Tibial nerve (tissue), 4 donors: ENCODE measurements at places on chromosomes 4 and X.

GRCh38 chr4:38144031-38144430, 183.8 kb downstream of the PTTG2 start:
- H3K27me3 ChIP-seq = no peaks in the 10 kb centered on the region
- H3K36me3 ChIP-seq = no peaks in the 10 kb centered on the region
- H3K27ac ChIP-seq = no peak overlapping the region
- no peak for DNase-seq
- no peaks in the 10 kb centered on the region for H3K4me1 ChIP-seq

DNA sequence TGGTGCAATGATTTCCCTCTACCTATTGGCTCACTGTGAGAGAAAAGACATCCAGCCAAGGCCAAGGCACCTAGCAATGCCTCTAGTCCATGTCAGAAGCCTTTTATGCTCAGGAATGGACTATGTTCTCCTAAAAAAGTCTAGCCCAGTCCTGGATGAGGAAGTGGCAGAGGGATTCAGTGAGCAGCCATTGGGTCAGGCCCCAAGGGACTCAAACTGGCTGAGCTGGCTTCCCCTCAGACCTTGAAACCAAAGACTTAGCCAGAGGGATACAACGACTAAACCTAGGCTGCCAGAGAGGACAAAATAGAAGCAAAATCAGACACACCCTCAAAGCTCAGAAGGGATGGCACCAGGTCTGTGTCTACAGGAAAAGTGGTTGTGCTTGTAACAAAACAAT, 49.1 kb downstream of the ARHGEF9 start:
- no peak overlapping the region for H3K4me3 ChIP-seq
- H3K27me3 ChIP-seq = no peaks in the 10 kb centered on the region
- no peaks in the 10 kb centered on the region for H3K4me1 ChIP-seq

- H3K27me3 ChIP-seq = no peaks in the 10 kb centered on the region
- no peak overlapping the region for H3K27ac ChIP-seq
- no peaks in the 10 kb centered on the region for H3K4me1 ChIP-seq
Measured at GRCh38 chr4:97104006-97104405, 1039.3 kb downstream of the STPG2 start.

DNA sequence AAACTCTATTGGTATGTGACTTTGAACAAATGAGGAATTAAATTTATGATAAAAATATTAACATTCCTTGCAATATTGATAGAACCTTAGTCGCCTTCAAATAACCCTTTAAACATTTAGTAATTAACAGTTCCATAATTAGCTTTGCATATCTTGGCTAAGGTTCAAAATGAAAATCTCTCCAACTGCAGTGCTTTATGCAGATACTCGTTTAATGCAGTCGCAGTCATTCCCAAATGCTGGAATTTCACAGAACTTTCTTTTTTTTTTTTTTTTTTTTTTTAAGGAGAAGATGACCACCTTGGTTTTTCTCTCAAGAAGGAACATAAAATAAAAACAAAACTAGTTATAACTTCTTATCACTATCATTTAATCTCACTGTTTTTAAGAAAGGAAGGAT, 5.2 kb downstream of the RAPGEF2 start:
- no peaks in the 10 kb centered on the region for H3K36me3 ChIP-seq
- no peak overlapping the region for H3K4me3 ChIP-seq
- no peak overlapping the region for H3K27ac ChIP-seq
- H3K4me1 ChIP-seq = peaks cover 18% of the 10 kb centered on the region
- no peaks in the 10 kb centered on the region for H3K27me3 ChIP-seq

DNA sequence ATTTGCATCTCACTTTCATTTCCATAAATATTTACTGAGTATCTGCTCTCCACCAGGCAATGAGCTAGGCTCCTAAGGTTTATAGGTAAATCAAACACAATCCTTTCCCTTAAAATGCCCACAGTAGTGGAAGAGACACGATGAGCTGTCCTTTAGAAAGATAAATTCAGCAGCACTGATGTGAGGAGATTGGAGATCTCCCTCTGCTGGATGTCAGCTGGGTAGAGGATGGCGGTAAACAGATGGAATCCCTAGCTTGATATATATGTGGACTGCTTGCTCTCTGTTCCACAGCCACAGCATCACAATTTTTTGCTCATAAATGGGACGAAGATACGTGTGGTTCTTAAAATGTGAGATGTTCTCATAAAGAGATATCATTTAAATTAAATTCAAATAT, 216.4 kb upstream of the RASGEF1B start:
- no peaks in the 10 kb centered on the region for H3K27me3 ChIP-seq
- no peak for DNase-seq
- H3K36me3 ChIP-seq = no peaks in the 10 kb centered on the region
- no peak overlapping the region for H3K27ac ChIP-seq
- no peaks in the 10 kb centered on the region for H3K4me1 ChIP-seq
